Adipocyte (in vitro differentiated cells): ENCODE measurements at places on chromosomes 16 and 17.
A peak's percentile ranks its signal among the peaks of the same experiment; 100 is the strongest.

DNA sequence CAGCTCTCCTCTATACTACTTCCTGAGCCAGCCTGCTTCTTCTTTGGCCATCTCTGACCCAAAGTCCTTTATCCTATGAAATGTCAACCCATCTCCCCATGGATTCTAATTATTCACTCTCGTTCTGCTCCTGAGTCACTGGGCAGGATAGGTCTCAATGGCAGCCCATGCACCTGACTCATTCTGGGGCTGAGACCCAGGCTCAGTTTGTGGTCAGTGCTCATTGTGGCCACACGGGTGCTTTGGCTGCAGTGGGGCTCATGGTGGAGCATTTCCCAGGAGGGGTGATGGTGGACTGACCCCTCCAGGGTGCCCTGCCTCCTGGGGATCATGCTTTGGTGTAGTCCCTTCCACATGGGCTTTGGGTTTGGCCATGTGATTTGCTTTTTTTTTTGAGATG, 154.8 kb upstream of the WSCD1 start:
- DNase-seq: no peak

DNA sequence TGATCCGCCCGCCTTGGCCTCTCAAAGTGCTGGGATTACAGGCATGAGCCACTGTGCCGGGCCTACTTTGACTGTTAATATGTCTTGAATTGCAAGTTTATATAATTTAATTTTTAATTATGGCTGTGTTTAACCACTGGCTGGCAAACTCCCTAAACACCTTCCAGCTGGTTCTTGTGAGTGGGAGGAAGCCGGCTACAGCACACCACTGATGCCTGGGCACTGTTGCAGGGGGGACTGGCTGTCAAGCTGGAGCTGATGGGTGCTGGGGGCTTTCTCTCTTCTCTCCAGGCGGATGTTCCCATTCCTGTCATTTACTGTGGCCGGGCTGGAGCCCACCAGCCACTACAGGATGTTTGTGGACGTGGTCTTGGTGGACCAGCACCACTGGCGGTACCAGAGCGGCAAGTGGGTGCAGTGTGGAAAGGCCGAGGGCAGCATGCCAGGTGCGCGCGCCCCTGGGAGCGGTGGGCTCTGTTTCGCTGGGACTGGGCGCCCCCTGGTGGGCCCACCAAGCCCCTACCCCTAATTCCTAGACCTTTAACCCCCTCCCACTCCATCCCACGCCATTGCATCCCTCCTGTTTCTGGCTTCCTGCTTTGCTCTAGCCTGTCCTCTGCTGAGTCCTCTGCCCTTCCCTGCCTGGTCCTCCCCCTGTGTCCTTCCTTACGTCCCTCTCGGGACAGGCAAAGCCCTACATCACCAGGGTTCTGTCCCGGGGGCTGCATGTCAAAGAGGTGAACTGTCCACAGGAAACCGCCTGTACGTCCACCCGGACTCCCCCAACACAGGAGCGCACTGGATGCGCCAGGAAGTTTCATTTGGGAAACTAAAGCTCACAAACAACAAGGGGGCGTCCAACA, 9.5 kb downstream of the TBX21 start:
- DNase-seq: no peak

DNA sequence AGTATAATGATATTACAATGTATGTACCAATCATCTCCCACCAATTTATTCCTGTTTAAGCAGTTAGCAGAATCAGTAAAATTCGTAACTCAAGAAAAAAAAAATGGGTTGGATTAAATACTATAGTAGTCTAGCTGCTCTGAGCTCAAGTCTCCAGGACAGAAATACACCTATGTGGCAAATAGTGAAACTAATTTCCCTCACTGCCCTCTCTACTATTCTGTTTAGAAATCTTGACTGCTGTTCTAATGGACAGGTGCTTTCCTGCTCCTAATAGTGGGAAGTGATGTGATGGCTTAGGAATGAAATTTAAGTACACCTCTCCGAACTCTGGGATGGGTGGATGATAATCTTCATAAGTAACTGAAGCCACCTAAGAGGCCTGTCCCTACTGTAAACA, 175.7 kb downstream of the KCNJ2 start:
- DNase-seq: no peak

DNA sequence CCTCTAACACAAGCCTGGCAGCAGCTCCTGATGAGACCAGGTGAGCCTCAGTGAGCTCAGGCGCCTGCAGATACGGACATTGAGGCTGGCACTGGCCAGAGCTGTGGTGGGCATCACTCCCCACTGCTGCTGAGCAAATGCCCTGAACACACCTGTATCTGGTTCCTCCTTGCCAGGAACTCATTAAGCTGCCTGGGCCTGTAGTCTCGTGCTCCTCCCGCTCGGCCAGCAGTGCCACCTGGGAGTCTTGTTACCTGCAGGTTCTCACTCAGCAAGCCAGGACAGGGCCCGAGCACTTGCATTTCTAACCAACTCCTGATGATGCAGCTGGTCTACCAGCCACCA, 13.3 kb downstream of the EIF4A3 start:
- no peak for DNase-seq

DNA sequence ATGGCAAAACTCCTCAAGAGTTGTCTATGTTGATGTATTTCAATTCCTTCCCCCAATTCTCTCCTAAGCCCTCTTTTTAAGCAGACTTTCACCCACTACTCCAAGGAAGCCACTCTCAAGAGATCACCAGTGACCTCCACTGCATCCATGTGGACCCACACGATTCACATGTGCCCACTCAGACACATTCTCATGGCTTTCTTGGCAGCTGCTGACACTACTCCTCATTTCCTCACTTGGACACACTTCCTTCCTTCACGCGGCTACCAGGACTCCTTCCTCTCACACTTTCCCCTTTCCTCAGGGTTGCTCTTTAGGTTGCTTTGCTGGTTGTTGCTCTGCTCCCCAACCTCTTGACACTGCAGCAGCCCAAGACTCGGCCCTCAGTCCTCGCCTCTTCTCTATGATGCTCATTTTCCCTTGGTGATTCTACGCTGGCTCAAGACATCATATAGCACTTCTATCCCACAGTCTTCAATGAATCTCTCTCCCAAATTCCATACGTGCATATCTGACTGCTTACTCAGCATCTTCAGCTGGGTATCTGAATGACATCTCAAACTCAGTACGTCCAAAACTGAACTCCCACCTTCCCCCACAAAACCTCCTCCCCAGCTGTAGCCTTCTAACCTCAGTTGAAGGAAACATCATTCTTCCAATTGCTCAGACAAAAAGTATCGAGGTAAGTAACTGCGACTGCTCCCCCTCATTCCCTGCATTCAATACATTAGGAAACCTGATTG, 28.2 kb downstream of the HELZ start:
- no peak for DNase-seq

DNA sequence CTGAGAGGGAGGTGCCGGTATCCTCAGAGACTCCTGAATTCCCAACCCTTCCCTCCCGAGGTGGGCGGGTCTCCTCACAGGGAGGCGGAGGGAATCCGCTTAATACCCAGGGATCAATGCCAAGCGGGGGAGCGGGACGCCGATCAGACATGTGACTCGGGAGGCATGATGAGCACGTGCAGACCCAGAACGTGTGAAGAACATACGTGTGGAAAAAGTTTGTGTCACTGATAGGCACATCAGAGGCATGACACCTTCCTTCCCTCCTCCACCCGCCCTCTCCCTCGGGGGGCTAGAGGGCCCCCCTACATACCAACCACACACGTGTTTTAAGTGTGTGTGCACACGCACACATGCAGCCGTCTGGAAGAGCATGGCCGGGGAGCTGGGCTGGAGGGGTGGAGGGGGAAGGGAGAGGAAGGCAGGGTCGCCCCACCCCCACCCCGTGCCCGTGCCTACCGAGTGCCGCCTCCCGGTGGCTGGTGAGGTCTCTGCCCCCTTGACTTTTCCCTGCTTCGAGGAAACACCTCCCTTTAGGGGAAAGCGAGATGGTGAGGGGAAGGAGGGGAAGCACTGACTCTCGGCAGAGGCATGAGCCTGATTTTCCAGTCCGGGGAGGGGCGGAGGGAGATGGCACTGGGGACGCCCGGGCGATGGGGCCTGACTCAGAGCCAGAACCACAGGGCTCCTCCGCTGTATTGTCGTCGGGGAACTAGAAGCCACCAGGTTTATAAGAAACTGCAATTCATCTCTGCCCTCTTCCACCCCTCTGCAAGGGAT, 12.1 kb upstream of the TBX21 start:
- DNase-seq: peak; percentile 58

- DNase-seq: no peak
Measured at GRCh38 chr16:58885528-58886170, 151.5 kb upstream of the GOT2 start.

DNA sequence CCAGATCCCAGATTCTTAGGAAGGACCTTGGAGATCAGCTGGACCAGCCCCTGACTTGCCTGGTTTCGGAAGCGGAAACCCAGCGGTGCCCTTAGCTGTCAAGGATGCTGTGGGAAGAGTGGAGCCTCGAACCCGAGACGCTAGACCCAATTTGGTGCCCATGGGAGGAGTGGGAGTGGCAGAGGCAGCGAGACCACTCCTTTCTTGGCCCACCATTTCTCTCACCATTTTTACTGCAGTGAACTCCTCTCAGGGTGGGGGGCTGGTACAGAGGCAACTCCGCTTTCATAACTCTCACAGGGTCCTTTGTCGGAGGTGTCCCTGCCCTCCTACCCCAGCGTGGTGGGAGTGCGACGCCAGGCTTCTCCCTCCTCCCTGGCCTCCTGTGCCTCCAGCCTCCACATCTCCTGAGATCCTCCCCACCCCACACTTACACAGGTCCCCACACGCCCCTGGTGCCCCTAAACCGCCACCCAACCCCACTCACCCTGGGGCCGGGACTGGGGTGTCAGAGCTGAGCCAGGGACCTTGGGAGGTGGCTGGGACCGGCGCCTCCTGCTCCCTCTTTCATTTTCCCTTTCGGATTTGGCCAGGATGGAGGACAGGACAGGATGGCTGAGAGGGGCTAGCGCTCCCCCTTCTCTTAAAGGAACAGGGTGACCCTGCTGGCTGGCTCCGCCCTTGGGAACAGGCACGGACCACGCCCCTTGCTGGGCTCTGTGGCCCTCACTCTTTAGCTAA, at the start of gene GJD3:
GJD3 (minus strand) TSS at position 617 of the 741 bp plus-strand sequence. CDS start 922 bp downstream, outside the sequence.
- no peak for DNase-seq

- DNase-seq: no peak
Measured at GRCh38 chr17:3596804-3597464, 12.3 kb downstream of the TRPV1 start.

- no peak for DNase-seq
Measured at GRCh38 chr16:72751076-72751475, 296.9 kb downstream of the ZFHX3 start.

GRCh38 chr17:882827-883585, 96.6 kb downstream of the NXN start:
- DNase-seq: peak; percentile 43

- no peak for DNase-seq
Measured at GRCh38 chr17:48646183-48647102, 20.3 kb upstream of the HOXB9 start.

GRCh38 chr16:57745768-57746167, 10.2 kb downstream of the KATNB1 start:
- no peak for DNase-seq

- DNase-seq: no peak
Measured at GRCh38 chr17:3558603-3559269, 1.1 kb upstream of the TRPV3 start.

DNA sequence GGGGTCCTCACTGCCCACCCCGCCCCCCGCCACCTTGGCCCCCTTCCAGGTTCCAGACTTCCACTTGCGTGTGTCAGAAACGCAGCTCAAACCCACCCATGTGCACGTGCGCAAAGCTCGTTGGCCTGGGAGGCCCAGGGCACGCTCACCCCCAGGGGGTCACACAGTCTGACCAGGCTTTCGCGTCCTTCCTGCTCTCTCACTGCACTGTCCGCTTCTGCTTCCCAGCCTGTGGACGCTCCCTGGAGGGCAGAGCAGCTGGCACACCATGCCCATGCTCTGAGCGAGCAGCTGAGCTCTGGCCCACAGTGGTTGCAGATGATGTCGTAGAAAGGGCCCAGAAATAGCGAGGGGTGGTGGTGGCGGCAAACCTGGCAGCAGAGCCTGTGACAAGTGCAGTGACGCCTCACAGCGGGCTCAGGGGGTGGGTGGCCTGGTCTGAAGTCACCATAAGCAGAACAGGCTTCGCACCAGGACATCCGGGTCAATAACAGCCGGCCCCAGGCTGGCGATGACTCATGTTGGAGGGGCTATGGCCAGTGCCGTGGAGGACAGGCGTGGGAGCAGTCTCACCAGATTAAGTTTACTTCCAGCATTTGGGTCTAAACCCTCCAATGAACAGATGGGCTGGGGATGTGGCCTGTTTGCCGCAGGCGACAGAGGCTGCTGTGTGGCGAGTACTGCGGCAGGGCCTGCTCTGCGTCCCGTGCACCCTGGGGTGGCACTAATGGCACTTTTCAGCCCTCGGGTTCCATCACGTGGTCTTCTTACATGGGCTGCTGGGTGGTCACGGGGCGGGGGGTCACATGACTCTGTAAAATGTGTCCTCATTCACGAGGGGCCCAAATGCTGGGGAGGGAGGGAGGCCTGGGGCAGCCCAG, 49.0 kb downstream of the NT5M start:
- no peak for DNase-seq

DNA sequence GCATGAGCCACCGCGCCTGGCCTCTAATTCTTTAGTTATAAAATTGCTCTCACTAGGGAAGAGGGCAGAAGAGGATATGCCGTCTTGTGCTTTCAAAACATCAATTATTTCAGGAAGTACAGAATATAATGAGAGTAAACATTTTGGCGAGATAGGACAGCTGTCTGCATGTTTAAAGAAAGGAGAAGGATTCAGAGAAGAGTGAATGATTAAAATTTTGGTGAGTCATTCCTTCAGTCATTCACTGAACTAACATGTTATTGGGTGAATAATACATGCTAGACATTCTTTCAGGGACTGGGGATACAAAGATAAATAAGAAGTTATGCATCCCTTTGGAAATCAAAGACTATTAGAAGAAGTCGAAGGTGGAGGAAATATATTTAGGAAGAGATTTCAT, 590.3 kb upstream of the GOT2 start:
- no peak for DNase-seq

GRCh38 chr17:14044702-14045101, 24.6 kb upstream of the COX10 start:
- no peak for DNase-seq

GRCh38 chr17:55432358-55433028, 10.9 kb upstream of the MMD start:
- no peak for DNase-seq

GRCh38 chr16:69883744-69884143, 67.4 kb upstream of the CLEC18A start:
- no peak for DNase-seq

GRCh38 chr16:66549284-66550131, at the start of gene TK2:
Gene TK2 (minus strand): TSS chr16:66550122. CDS start chr16:66550061, 61 bp downstream.
- peak; percentile 88 for DNase-seq

DNA sequence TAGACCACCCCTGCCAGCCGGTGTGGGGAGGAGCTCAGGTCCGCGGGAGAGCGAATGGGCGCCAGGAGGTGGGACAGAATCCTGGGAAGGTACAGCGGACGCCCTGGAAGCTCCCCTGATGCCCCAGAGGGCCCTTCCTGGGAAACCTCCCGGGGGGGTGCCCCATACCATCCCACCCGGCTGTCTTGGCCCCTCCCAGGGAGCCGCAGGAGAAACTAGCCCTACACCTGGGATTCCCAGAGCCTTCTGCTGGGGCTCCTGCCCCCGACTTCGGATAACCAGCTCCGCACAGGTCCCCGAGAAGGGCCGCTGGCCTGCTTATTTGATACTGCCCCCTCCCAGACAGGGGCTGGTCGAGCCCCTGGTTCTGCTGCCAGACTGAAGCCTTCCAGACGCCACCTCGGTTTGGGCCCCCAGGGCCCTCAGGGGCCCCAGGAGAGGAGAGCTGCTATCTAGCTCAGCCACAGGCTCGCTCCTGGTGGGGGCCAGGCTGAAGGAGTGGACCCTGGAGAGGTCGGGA, 3.0 kb upstream of the CBX4 start:
- DNase-seq: no peak
